ENCODE measurements at places on chromosomes 2 and 18. TPM values are rescaled to one million over a fixed set of nuclear protein-coding genes. Genes with fewer than 3 reads are reported as not detected.

ALK gene
- polyA plus RNA-seq = 0.08 TPM

- no peak overlapping the region for H3K27ac ChIP-seq
- peaks cover 9% of the 10 kb centered on the region for H3K4me1 ChIP-seq
- DNase-seq = no peak
- no peak overlapping the region for H3K4me3 ChIP-seq
Observed at GRCh38 chr2:159089543-159089942, 121.1 kb downstream of the TANC1 start.

CYRIA gene
- 1.5 TPM for polyA plus RNA-seq

GRCh38 chr2:88590998-88591613 is 36.2 kb downstream of the EIF2AK3 start:
- H3K27me3 ChIP-seq = no peaks in the 10 kb centered on the region
- no peak overlapping the region for H3K27ac ChIP-seq
- H3K4me3 ChIP-seq = no peak overlapping the region

RMND5A gene
- polyA plus RNA-seq = 22.1 TPM

- no peak for DNase-seq
- H3K27me3 ChIP-seq = no peaks in the 10 kb centered on the region
- H3K4me1 ChIP-seq = no peaks in the 10 kb centered on the region
- H3K27ac ChIP-seq = no peak overlapping the region
Observed at GRCh38 chr18:60411715-60412114, 39.1 kb upstream of the MC4R start.

Measured in H1 (cell line).